ENCODE measurements at places on chromosomes 2 and 18. TPM values are rescaled to one million over a fixed set of nuclear protein-coding genes. Genes with fewer than 3 reads are reported as not detected.

The EGR4 gene
- not detected for total RNA-seq

- no peak for DNase-seq
These were observed 79.0 kb downstream of the BMPR2 start for GRCh38 chr2:202455114-202455513.

DNA sequence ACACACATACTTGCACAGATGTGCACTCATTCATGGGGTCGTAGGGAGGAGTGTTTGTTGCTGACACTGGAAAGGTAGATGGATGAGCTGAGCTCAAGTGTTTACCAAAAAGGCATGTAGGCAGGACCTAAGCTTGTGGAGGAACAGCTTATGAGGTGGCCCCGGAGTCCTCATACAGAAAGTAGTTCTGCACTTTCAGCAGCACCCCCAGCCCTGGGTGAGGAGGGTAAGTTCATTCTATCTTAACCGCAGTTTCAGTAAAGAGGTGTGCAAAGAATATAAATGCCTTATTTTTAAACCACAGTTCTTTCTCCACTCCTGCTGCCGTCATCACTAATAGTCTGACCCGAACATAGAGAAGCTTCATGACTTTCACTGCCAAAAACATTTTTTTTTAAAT lies 31.7 kb upstream of the RNF152 start:
- DNase-seq, result no peak

- no peak for DNase-seq
These were observed 2.4 kb downstream of the OSR1 start for GRCh38 chr2:19355931-19356544.

GRCh38 chr18:66156946-66157687 lies 406.3 kb downstream of the CDH7 start:
- DNase-seq, result no peak

- DNase-seq, result no peak
These were observed 462.1 kb downstream of the TDRD15 start for GRCh38 chr2:21585881-21586280.

DNA sequence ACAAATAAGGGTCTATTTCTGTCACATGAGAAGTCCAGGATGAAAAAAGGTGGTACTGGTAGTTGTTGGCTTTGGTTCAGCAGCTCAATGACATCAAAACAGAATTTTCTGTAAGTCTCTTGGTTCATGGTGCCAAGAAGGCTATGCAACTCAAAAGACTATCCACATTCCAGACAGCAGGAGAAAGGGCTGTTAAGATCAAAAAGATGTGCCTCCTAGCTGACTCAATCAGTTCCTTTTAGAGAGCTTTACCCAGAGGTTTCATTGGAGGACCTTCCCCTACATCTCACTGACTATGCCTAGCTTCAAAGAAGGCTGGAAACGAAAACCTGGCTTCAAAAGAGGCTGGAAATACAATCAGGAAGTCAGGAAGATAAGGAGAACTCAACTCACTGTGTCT lies 98.0 kb downstream of the DYM start:
- DNase-seq, result no peak

- DNase-seq, result no peak
These were observed 89.9 kb downstream of the UBE2E3 start for GRCh38 chr2:181070119-181070835.

GRCh38 chr2:132977812-132978529 lies 308.0 kb upstream of the LYPD1 start:
- DNase-seq, result no peak

GRCh38 chr2:167196461-167197252 lies 308.4 kb downstream of the XIRP2 start:
- no peak for DNase-seq

The ZNF396 gene
- total RNA-seq, result 5.3 TPM

DNA sequence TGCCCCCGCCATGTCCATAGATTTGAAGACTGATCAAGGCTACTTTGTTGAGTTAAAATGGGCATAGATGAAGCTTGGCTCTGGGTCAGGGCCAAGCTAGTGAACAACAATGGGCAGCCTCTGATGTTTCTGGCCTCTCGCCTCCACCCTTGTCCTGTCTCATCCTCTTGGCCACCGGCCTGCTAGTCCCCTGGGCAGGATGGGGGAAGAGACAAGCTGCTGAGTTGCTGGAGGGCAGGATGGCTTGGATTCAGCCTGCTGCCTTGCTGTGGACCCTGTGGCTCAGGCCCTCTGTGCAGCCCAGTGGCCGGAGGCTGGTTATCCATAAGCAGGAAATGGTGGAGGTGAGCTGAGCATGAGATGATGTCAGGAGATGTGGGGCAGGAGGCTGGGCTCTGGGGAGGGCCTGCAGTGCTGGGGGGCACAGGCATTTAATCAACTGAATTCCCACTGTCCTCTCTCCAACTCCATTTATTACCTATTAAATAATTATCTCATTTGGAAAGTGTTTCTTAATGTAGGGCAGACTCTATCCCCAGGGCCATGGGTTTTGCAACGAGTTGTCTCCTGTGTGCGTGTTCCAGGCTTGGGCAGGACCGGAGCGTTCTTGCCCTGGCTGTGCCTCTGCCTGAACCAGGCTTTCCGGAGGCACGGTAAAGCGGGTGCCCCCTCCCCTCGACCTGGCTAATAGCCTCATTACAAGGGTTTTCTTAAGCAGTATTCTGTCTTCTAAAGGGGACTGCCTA lies 122.9 kb downstream of the GLI2 start:
- no peak for DNase-seq

DNA sequence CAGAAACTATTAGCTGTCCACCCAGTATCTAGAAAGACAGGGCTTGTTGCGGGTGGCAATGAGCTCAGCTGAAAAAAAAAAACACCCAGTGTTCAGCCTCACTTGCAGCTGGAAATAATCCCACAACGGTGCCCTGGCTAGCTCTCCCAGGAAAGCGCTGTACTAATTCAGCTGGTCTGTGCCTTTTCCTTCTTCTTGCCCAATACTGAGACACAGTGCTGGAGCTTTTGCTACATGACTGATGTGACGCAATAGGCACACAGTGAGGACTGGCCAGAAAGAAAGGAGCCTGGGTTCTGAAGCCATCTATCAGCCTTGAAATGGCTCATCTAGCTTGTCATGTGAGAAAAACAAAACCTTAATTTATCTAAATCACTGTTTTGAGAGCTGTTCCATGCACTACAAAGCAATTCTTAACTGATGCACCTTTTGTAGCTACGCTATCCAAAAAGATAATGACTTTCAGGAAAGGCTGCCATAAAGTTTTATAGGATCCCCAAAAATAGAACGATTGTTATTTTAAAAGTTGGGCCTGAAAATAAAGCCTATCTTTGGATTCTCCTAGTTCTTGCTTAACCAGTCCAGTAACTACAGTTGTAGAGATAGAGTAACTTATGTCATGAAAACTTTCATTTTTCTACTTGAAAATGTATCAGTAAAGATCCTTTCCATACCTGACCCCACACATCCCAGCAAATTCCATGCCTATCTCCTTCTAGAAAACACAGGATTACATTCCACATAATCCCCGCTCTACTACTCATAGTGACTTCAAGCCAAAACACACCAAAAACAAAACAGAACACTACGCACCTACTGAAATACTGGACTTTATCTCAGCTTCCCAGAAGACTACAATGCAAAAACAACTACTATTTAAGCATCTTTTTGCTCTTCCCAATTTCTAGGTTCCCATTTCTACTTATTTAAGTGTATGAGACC lies 15.9 kb downstream of the KIDINS220 start:
- DNase-seq, result no peak

GRCh38 chr18:73785300-73785699 lies 362.3 kb downstream of the FBXO15 start:
- no peak for DNase-seq

GRCh38 chr2:38123911-38124310 lies 48.0 kb upstream of the CYP1B1 start:
- no peak for DNase-seq

The DUSP2 gene
- 31.5 TPM for total RNA-seq

- DNase-seq, result no peak
These were observed 64.9 kb upstream of the ZSWIM2 start for GRCh38 chr2:186913870-186914269.

GRCh38 chr18:3458952-3459853 lies 9.2 kb downstream of the TGIF1 start:
- DNase-seq, result no peak

GRCh38 chr2:18118703-18119102 lies 240.2 kb downstream of the KCNS3 start:
- no peak for DNase-seq

DNA sequence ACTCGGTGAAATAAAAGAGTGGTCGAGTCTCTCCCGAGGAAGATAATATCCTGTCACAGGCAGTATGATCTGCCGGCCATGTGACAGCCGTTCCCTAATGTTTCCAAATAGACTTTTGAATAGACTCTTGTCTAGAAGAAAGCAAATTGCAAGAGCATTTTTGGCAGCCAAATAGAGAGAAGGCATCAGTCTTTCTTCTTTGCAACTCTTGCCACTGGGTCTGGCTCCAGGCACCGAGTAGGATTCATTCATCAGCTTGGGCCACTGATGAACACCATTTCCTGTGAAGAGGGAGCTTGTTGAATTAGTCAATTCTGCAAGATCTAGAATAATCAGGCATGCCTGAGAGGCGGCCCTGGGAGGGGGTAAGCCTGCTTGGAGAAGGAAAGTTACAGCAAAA lies 165.6 kb downstream of the KLHL29 start:
- no peak for DNase-seq

The CNTNAP5 gene
- total RNA-seq, result not detected

Measured in naive thymus-derived CD8-positive, alpha-beta T cell (primary cell).